ENCODE measurements at places on chromosomes 1 and 21. TPM values are rescaled to one million over a fixed set of nuclear protein-coding genes. Genes with fewer than 3 reads are reported as not detected.

Gene FABP3
- not detected for total RNA-seq

Gene TNFAIP8L2
- 4.6 TPM for total RNA-seq

Gene PCBP3
- 2.2 TPM for total RNA-seq

Gene PRAMEF10
- total RNA-seq, result not detected

Gene RGSL1
- total RNA-seq, result not detected
